ENCODE measurements at places on chromosomes 12 and 14.

DNA sequence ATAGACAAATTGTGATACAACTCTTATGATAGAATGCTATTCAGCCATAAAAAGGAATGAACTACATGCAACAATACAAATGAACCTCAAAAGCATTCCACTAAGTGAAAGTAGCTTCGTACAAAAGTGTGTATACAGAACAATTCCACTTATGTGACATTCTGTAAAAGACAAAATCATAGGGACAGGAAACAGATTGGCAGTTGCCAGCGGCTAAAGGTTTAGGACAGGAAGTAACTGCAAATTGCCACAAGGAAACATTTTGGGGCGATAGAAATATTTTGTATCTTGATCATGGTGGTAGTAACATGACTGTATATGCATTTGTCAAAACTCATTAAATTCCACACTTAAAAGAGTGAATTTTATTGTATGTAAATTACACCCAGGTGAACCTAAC lies 113.4 kb downstream of the CAPZA3 start:
- DNase-seq = no peak

GRCh38 chr12:132904718-132905328 lies 17.4 kb upstream of the CHFR start:
- DNase-seq = no peak

- no peak for DNase-seq
Observed at GRCh38 chr14:91545946-91546716, 36.0 kb upstream of the PPP4R3A start.

DNA sequence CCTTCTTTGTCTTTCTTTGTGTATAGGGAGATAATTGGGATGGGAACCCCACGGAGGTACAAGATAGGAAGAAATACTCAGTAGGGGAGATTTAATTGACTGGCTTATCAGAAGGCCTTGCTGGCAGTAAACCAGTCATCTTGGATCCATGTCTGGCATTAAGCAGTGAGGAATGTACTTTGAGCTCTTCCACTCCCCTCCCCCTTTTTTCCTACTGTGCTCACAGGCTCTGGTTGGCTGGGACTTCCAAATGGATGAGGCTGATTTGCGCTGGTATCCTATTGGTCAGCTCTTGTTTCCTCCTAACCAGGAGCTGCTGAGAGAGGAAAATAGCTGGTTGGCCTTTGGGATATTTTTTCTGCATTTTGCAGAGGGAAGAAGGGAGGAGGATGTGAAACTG lies 24.7 kb downstream of the NGDN start:
- no peak for DNase-seq

- no peak for DNase-seq
Observed at GRCh38 chr12:48927261-48927660, 2.0 kb upstream of the FKBP11 start.

- DNase-seq = no peak
Observed at GRCh38 chr12:114700392-114701103, 16.6 kb upstream of the TBX3 start.

DNA sequence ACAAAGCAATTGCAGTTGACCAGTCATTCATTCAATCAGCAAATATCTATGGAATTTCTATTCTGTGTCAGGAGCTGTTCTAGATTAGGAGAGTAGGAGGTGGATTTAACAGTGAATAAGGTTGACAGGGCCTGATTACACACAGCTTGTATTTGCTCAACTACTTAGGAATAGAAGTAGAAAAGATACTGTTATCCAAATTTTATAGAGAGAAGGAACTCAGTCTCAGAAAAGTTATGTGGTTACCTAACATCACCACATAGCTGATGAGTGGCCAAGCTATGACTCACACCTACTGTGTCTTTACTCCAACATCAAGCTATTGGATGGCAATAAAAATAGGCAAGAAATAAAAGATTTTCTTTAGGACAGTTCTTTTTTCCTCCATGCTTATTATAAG lies 374.8 kb downstream of the RMST start:
- no peak for DNase-seq

DNA sequence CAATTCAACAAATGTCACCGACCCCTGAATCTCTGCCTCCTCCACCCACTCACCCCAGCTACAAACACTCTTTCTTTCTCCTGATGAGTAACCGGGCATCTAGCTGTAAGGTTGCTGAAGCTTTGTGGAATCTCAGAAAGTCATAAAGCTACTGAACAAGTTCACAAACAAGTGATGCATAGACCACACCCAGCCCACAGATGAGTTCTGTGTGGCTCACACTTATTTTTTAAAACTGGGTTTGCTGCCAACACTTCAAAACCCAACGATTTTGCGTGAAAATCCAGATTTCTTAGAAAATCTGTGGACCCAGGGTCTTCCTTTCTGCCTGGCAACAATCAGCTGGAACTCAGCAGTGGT lies 96.1 kb downstream of the APAF1 start:
- DNase-seq = no peak

DNA sequence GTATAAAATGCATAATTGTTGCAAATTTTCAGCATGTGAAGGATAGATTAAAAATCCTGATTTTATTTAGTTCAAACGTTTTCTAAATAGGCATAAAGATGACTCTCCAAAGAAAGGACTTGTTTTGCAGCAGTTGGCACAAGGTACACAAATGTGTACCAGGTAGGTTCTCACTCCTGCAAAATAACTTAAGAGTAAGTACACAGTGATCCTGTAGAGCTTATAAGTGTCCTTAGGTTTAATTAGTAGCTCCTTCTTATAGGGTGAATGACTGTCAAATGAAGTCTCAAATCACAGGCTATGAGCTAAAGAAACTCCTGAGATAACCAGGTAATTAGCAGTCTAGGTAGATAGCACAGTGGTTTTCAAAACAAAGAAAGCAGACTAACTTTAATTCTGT lies 330.6 kb upstream of the MDGA2 start:
- no peak for DNase-seq

- DNase-seq = no peak
Observed at GRCh38 chr12:98514982-98515286, 456 bp upstream of the TMPO start.

DNA sequence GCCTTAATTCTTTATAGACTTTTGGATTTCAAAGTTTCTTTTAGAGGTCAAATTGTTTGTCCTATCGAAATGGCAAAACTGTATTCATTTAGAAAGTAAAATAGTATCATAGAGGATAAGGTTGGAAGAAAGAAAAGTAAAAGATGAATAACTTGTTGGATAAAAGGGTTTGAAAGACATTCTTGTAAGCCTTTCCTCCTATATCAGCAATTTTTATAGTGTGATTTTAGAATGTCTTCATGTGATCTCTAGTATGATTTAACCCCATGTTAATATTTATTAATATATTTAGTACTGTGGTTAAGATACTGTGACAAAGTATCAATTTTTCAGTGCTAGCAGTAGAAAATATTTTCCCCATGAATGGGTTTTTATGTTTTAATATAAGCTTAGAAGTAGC lies 4.5 kb downstream of the ARF6 start:
- no peak for DNase-seq

- DNase-seq = no peak
Observed at GRCh38 chr14:104171029-104171697, 32.8 kb downstream of the KIF26A start.
